ENCODE measurements at places on chromosomes 5 and 9.

DNA sequence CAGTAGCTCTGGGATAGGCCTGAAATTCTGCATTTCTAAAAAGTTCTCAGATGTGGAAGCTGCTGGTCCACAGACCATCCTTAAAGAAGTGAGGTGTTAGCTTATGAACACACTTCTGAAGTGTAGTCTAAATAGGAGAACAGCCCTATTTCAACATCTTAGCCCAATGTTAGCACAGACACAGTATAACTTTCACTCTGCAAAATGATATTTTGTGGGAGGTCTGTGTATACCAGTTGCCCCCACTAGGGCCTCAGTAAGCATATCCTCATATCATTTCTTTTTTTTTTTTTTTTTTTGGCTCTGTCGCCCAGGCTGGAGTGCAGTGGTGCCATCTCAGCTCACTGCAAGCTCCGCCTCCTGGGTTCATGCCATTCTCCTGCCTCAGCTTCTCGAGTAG, 7.5 kb upstream of the HABP4 start:
- DNase-seq, result no peak

DNA sequence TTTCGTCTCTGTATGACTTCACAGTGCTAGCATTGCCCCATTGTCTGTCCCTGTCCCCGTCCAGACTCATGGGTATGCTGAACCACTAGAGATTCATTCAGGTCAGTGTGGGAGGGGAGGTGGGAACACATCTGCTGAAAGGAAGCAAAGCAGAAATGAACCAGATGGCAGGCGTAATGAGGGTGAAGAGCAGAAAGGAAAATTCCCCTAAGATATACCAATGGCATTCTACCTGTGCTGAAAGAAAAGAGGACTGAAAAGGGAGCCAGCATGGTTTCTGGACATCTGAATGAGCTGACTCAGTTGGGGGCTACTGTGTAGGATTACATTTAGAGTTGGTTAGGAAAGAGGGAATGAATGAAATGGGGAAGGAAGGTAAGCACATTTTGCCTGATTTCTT, 678.7 kb downstream of the MAT2B start:
- no peak for DNase-seq

DNA sequence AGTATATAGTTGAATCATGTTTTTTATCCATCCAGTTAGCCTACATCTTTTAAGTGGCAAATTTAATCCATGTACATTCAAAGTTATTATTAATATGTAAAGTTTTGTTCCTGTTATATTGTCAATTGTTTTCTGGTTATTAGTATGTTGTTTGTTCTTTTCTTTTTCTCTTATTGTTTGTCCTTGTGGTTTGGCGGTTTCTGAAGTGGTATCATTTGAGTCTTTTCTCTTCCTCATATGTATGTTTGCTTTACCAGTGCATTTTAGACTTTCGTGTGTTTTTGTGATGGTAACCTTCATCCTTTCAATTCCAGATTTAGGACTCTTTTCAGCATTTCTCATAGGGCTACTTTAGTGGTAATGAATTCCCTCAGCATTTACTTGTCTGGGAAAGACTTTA, 130.4 kb upstream of the RFX3 start:
- no peak for DNase-seq

GRCh38 chr5:132608107-132608506, 49.9 kb upstream of the IL13 start:
- DNase-seq, result no peak

DNA sequence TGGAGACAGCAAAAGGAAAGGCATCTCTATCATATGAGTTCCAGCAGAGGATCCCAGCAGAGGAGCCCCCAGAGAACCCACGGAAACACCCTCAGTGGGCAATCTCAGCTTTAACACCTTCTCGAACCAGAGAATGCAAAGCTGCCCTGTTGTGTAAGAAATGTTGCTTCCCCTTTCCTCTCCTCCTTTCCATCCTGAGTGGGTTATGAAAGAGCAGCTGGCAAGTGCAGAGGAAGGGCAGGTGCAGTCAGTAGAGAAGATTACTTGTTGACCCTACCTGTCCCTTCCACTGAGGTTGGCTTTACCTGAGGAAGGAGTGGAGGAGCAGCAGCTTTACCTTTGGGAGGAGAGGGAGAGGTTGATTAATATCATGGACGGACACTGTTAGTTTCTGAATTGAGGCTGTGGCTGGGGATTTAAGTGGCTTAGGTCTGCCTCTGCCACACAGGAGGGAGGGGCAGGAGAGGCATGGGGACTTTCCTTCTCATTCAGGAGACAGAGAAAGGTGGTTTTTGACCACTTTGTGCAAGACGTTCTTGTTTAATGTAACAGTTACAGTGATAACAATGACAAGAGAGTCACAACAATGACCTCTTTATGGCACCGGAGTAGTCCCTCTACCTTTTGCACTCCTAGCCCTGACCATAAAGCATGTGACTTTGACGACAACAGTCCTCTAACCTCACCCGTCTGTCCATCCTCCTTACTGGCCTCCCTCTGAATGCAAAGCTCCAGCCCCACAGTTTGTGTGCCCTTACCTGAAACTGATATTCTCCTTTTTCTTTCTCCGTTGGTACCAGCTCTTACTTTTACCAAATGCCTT, 254.8 kb downstream of the NSG2 start:
- no peak for DNase-seq
